ENCODE measurements at places on chromosomes 11 and 22.

DNA sequence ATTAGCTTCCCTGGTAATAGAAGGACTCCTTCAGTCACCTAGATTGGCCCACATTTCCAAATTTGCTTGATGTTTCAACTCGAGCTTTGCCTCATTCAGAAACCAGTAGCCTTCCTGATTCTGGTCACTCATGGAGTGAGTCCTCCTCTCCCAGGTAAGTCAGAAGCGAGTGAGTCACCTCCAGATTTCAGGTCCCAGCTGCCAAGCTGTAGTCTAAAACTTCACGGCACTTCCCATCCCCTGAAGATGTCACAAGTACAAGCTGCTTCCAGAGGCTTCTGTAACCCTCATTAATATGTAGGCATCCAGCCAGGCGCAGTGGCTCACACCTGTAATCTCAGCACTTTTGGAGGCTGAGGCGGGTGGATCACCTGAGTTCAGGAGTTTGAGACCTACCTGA is 23.5 kb downstream of the ARHGAP8 start:
- no peak for DNase-seq

DNA sequence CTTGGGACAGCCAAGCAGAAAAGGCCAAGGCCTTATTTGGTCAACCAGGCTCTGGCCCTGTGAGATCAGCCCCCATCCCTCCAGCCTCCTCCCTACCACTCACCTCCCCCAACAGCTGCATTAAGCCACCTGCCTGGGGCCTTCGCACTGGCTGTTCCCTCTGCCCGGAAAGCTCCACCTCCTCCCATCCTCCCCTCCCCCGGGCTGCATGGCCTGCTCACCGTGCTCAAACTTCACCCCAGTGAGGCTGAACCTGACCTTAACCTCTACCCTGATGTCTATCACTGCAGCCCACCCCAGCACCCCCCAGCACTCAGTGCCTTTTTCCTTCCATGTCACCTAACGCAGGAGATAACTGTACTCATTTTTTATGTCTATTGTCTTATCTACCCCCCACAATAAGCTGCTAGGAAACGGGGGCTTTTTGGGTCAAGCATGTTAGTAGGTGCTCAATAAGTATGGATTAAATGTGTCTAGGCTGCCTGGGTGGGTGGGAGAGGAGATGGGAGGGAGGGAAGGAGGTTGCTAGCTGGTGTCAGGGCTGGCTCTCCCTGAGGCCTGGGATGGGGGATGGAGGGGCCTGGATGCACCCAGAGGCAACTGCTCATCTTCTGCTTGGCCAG is 912 bp downstream of the PTPRCAP start:
- DNase-seq = no peak

DNA sequence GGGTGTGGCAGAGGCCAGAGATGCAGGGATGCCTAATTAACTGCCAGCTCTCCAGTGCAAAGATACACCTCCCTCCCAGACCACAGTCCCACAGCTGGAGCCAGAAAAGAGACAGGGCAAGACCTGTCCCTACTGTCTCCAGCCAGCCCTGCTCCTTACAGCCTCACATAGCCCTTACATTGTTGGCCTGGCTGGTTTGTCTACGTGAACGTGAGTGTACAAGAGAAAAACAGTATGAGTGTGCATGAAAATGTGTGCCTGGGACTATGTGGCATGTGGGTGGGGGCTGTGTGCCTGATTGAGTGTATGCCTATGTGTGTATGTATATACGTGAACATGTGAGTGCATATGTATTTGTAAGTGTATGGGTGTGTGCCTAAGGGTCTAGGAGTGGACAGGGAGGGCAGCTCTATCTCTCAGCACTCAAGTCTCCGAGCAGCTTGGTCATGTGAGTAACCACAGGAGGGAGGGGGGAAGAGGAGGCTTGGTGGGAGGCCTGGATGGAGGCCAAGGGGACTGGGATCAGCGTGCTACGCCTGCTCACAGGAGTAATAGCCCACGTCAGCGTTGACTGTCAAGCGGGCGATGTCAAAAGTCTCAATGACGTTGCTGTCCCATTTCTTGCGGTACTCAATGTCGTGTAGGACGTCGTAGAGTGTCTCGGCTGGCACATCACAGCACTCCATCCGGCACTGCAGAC is 6.6 kb upstream of the ARAP1 start:
- no peak for DNase-seq

GRCh38 chr11:43035086-43035485 is 276.7 kb upstream of the API5 start:
- no peak for DNase-seq

GRCh38 chr11:971731-972365 is 46.2 kb downstream of the AP2A2 start:
- no peak for DNase-seq

- DNase-seq = no peak
These were observed 9.2 kb downstream of the OR51F2 start for GRCh38 chr11:4830346-4830745.

GRCh38 chr11:101917226-101917625 is 904 bp upstream of the ANGPTL5 start:
- no peak for DNase-seq

DNA sequence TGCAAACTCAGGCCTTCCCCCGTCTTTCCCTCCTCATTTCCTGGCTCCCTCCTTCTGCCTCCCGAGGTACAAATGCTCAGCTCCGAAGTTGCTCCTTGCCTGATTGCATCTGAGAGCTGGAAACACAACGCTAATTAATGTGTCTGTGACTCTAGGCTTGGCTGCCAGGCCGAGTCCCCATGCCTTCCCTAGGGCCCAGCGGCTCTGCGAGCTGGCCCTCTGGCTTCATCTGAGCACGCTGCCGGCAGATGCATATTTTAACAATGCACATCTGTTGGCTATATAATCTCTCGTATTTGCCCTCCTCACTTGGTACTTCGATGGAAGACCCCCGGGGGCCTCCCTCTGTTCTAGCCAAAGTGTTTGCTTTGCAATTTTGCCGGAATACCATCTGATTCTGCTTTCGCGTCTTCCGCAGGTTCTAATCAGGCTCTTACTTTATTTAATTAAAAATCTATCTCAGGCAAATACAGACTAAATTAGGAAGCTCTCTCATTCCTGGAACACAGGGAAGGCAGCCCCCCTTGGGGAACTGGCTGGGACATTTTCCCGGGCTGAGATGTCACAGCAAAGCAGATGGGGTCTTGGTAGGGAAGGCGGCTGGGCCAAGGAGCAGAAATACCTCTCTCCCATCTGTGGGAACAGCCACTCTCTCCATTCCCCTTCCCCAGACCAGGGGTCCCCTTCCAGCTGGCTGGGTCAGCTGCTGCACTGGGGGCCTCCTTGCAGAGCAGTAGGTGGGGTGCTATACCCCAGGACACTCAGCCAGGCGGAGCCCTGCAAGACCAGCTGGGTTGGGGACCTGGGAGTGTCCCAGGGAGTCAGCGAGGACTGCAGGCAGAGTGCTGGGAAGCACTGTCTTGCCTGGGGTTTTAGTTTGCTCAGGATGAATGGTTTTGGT is 162.8 kb downstream of the ST3GAL4 start:
- DNase-seq = no peak

DNA sequence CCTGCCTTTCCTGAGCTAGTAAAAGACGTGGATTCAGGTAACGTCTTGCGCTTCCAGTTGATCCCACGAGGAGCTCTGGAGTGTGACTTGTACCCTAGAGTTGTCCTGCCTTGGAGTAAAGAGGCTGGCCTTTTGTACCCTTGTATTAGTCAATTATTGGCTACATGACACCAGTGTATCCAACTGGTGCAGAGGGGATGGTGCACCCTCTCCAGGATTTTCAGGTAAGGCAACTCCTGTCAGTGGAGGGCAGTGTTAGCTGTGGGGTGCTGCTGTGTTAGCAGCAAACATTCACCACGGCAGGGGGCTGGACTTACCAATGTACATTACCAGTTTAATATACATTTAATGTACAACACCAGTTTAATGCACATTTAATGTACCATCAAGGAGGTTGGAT is 233.5 kb downstream of the MIAT start:
- DNase-seq = no peak

DNA sequence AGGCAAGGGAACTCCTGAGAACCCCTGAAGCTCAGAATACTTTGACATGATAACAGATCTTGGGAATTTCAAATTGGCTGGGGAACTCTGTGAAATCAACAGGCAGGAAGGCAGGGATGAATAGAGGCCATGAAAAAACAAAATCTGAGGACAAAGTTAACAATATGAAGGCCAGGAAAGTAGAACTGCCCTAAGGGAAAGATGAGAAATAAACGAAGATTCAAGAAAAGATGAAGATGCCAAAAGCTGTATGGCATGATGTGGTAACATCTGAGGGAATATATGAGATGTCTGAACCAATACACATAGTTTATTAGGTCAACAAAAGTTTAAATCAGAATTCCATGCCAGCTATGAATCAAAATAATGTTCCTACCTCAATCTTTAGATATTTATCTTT is 25.0 kb downstream of the SERGEF start:
- DNase-seq = no peak

- DNase-seq = no peak
These were observed 31.6 kb downstream of the SBF1 start for GRCh38 chr22:50443197-50443596.

GRCh38 chr11:94948070-94948617 is 25.2 kb downstream of the CWC15 start:
- DNase-seq = no peak

DNA sequence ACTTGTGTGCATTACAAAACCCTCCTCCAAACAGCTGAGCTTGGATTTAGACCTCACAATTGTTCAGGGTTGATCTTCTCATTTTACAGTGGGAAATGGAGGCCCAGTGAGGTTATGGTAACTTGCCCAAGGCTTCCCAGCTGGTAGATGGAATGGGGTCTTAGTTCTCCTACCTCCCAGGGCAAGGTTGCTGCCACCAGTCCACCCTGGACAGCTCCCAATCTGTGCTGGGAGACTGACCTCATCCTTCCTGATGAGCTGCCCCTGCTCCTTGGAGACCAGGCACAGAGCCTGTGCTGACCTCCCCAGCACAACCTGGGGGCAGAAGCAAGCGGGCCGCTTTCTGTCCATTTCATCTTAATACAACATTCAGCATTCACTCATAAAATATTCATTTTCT is 190.7 kb downstream of the ST3GAL4 start:
- DNase-seq = no peak

- DNase-seq = no peak
These were observed 1945.3 kb upstream of the RAG2 start for GRCh38 chr11:38543311-38543710.

DNA sequence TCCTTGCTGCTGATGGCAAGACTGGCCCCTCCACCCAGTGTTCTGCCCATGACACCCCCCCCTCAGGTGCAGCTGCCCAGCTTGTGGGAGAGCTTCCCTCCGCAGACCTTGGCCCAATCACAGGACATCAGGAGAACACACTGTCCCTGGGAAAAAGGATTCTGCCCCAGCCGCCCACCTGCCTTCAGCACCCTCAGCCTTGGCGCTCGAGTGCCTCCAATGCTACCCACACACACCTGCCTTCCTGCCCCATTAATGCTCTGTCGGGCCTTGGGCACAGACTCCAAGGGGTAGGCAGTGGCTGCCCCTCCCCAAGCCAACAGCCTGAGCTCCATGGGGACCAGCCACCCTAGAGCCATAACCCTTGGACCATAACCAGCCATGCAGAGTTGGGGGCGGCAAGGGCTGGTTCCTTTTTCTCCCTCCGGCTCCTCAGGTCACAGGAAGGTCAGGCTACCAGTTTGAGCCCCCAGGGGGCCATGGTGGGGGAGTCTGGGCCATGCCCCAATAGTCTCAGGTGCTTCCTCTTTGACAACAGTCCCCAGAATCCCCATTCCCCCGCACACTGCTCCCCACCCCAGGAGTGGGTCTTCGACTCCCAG is 1.3 kb upstream of the ZNF70 start:
- no peak for DNase-seq

- DNase-seq = no peak
These were observed 30.3 kb downstream of the MARK2 start for GRCh38 chr11:63869171-63869591.

DNA sequence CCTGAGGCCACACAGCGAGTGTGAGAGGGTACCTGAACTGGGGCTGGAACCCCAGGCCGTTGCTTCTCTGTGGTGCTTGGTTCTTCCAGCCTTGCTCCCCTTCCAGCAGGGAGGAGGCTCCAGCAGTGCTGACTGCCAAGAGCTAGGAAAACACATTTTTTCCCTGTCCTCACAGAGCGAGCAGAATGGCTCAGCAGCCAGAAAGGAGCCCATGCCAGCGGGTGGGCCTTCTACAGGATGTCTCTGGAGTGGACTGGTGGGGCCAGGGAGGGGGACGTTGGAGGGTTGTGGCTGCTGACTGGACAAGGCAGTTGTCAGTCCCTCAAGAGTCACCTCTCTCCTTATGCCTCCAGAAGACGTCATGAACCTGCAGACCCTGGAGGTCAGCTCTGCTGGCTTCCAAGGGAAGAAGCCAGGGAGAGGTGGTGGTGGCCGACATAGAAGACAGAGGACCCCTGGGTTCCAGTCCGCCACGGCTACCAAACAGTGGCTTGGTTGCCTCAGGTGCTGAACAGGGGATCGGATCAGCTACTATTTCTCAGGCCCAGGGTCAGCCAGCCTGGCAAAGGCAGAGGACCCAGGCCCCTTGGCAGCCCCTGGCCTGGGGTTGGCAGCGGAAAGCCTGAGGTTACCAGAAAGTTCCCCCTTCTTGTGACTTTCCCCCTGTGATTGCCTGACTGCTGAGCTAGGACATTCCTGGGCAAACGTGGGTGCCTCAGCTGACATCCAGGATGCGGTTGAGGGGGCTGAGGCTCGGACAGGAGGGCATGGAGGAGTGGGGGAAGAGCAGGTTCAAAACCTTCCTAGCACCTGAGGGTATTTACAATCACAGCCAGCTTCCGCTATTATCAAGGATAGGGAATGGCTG is 3.7 kb downstream of the MAFF start:
- DNase-seq = no peak

DNA sequence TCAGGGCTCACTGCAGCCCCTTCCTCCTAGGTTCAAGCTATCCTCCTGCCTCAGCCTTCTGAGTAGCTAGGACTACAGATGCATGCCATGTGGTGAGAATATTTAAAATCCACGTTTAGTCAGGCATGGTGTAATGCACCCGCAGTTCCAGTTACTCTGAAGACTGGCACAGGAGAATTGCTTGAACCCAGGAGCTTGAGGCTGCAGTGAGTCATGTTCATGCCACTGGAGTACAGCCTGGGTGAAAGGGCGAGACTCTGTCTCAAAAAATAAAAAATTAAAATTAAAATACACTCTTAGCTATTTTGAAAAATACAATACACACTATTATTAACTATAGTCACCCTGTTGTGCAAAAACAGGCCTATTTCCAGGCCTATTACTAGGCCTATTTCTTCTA is 38.4 kb downstream of the NOX4 start:
- no peak for DNase-seq

DNA sequence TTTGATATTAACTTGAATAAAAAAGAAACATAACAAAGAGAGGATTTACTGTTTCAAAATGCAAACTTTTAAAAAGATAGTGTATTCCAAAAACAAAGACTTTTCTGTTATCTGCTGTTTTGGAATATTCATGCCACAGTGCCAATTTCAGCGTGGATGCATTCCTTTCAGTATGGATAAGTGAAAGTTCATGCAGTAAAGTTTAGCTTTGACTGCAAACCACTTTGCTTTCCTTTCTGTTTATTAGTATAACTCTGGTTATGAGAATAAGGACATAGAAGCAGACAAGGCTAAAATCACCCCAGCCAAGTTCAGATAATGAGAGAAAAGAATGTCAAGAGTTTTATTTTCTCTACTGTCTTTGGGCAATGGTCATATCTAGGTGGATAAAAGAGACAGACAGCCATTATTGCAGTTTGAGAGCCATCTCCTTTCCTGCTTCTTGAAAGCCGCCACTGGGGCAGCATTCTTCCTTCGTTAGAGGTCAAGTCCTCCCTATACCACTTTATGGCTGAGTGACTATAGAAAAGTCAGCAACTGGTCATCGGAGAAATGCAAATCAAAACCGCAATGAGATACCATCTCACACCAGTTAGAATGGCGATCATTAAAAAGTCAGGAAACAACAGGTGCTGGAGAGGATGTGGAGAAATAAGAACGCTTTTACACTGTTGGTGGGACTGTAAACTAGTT is 82.4 kb upstream of the BLID start:
- DNase-seq = no peak

Measured in activated T-helper 1 cell treated with anti-CD3 and anti-CD28 coated beads, Interleukin-2, amount 50 U/mL, for 16 hours (primary cell).